ENCODE measurements at places on chromosomes 3 and 15.

DNA sequence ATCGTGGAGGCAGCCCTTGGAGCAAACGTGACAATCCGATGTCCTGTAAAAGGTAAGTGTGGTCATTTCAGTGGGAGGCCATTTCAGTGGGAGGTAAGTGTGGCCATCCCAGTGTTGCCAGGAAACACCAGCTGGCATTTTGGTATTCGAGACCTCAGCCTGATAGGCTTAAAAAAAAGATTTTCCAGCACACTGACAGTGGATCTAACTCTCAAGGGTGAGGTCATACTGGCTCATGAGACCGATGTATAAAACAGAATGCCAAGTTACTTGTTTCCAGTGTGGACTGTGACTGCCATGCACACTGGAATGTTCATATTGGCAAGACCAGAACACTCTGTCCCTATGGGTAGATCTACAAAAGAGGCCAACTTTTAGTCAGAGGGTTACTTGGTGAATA lies 244.4 kb upstream of the GOLGA6L4 start:
- DNase-seq: no peak

- no peak for DNase-seq
These were observed 163.8 kb upstream of the RGMA start for GRCh38 chr15:93252780-93253179.

DNA sequence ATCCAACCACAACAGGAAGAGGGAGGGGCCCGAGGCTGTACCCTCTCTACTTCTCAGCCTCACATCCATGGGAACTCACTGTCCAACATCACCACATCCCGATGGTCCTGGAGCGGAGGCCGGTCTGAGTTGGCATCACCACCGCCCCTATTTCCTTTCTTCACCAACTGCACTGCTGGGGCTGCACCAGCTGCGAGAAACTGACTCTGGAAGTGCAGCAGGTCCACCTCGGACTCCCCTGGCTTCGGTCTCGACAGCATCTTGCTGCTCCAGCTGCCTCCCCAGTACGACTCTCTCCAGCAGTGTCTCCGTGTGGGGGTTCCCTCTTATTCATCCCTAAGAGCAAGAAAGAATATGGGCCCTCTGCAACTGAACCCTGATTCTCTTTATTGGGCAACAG lies 7.2 kb downstream of the RPAP1 start:
- DNase-seq: no peak

GRCh38 chr15:89790661-89791060 lies 14.5 kb downstream of the MESP2 start:
- no peak for DNase-seq

GRCh38 chr15:37638691-37639090 lies 295.7 kb upstream of the TMCO5A start:
- no peak for DNase-seq

- DNase-seq: no peak
These were observed 10.0 kb upstream of the SNTN start for GRCh38 chr3:63642488-63642887.

DNA sequence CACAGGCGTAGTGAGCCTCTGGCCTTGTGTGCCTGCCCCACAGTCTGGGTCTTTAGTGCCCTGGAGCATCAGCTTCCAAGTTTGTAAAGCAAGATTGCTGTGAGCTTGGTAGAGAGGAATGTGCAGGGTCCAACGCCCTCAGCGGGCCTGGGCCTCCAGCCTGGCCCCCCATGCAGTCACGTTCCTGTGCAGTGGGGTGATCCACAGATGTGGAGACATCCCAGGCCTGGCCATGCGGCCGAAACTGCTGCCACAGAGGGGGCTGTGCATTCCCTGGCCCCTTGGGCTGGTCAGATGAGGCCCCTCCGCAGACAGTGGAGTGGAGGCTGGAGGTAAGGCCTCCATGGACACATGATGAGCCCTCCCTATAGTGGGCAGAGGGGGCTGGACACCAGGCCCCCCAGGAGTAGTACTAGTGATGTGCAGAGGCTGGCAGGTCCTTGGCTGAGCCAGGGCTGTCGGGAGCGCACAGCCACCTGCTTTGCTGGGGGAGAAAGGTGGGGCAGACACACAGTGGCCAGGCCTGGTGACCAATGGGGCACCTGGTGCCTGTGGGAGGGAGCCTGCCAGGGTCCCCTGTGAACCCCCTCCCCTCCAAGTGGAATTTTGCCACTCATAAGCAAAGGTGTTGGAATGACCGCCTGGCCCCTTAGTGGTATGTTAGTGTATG lies 71.5 kb downstream of the EFCAB12 start:
- no peak for DNase-seq

- no peak for DNase-seq
These were observed 462.8 kb downstream of the EDEM1 start for GRCh38 chr3:5650303-5650702.

DNA sequence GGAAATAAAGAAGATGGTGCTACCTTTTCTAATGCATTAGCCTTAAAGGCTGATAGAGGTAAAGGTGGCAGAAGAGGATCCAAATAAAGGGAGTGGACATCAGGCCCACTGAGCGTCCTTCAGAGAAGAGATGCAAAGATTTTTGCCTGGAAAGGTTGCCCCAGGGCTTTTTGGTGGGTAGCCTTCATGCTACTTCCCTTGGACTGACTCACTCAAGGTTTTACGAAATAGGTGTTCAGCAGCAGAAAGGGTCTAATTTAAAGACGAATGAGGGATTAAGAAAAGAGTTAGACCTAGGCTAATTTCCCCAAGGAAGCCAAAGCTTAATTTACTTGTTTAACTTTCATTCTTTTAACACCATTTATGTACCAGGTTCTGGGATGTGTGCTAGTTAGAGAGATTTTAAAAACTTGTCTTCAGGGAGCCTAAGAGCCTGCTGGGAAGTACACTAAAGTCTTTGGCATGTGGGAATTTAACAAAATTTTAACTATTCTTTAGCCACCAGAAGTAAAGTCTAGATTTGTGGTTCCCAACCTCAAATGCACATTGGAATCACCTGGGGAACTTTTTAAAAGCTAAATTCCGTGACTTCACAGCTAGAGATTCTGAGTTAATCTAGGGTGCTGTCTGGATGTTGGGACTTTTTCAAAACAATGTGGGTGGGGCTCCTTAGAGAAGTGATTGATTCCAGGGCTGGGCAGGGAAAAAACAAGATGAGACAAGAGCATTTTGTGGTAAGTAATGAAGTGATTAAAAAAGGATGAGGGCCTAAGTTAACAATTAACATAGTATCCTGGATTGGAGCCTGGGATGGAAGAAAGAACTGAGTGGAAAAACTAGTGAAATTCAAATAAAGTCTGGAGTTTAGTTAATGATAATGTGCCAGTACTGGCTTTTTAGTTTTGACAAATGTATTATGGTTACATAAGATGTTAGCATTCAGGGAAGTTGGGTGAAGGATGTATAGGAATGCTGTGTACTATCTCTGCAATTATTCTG lies 3.4 kb downstream of the IL20RB start:
- no peak for DNase-seq

DNA sequence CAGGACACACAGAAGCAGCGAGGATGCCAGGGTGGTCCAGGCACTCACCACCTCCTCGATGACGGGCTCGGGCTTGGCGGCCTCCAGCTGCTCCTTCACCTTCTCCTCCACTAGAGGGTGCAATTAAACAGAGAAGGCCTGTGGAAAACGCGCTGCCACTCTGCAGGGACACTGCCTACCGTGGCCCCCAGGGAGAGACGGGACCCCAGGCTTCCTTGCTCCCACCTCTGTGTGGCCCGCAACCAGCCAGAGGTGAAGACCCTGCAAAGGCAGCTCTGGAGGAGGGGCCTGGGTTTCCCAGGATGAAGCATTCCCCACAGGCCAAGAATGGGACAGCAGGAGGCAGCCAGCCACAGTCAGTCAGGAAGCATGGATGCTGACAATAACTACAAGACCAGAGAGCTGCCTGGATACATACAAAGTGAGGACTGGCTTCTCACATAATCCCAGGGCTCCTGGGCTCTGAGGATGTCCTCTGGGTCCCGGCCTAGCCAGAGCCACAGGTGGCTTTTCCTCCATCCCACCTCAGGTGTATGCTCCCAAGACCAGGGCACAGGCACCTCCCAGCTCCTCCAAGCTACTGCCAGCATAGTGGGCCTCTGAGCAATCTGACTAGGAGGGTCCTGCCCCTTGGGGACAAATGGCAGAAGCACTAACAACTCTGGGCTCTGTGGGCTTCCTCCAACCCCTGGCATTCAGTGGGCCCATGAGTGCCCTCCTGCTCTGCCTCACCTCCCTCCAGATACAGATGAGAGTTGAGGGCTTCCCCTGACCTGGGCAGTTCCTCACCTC lies 46.2 kb downstream of the PTH1R start:
- DNase-seq: no peak

- DNase-seq: no peak
These were observed 359.7 kb downstream of the FGF12 start for GRCh38 chr3:192367616-192368015.

- no peak for DNase-seq
These were observed 86.7 kb downstream of the MCF2L2 start for GRCh38 chr3:183341545-183342288.

- DNase-seq: no peak
These were observed 33.2 kb downstream of the TUBGCP4 start for GRCh38 chr15:43404130-43404529.

- no peak for DNase-seq
These were observed 89.5 kb downstream of the DCLK3 start for GRCh38 chr3:36674816-36675215.

GRCh38 chr3:100396967-100397366 lies 3.9 kb downstream of the TOMM70 start:
- DNase-seq: no peak

GRCh38 chr15:90165659-90166489 lies 35.3 kb upstream of the SEMA4B start:
- peak; percentile 9 for DNase-seq

DNA sequence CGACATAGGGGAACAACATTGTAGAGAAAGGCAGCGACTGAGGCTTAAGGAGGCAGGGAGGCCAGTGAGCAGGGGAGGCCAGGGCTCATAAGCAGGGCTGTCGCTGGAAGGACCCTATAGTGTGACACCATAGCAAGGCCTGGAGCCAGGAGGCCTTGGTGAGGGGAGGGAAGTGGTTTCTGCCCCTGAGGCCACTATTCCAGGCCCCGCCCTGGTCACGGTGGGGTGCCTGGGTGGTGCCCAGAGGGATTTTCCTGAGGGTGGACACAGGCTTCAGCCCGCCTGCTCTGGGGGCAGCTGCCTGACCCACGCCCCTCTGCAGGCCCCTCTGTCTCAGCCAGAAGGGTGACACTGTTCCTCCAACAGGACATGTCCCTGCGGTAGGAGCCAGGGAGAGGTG lies 147.8 kb upstream of the IQSEC1 start:
- DNase-seq: no peak
